NCI-H1417 (cell line): ENCODE measurements at places on chromosomes 1 and 21.

GRCh38 chr1:203673550-203674411 is 47.1 kb downstream of the ATP2B4 start:
- DNase-seq: no peak

GRCh38 chr21:38914528-38915293 is 109.0 kb downstream of the ETS2 start:
- DNase-seq: peak; percentile 69

GRCh38 chr21:33644383-33645074 is 2.2 kb downstream of the ITSN1 start:
- no peak for DNase-seq

GRCh38 chr1:234900595-234900994 is 228.0 kb downstream of the TOMM20 start:
- no peak for DNase-seq

DNA sequence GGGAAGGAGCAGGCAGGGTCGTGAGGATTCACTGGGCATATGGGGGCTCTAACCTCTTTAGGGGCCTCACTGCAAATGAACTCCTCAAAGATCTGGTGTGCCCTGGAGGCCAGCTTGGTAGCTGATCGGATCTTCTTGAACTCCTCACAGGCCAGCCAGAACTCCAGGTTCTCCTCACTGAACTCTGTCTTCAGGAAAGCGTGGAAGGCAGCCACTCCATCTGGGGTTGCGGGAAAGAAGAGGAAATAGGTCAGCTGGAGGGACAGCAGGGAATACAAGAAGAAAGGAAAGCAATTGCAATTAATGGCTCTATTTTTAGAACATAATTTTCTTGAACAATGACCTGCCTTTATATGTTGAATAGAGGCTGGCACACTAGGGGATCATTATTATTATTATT is 2.3 kb downstream of the RGS16 start:
- peak; percentile 69 for DNase-seq

GRCh38 chr1:160836981-160837557 is 25.6 kb downstream of the CD244 start:
- no peak for DNase-seq

- peak; percentile 78 for DNase-seq
Observed at GRCh38 chr1:212699104-212699624, 476 bp downstream of the BATF3 start.

- DNase-seq: no peak
Observed at GRCh38 chr1:207152792-207153468, 48.9 kb downstream of the C4BPA start.

- no peak for DNase-seq
Observed at GRCh38 chr1:243885806-243886205, 35.8 kb upstream of the AKT3 start.

DNA sequence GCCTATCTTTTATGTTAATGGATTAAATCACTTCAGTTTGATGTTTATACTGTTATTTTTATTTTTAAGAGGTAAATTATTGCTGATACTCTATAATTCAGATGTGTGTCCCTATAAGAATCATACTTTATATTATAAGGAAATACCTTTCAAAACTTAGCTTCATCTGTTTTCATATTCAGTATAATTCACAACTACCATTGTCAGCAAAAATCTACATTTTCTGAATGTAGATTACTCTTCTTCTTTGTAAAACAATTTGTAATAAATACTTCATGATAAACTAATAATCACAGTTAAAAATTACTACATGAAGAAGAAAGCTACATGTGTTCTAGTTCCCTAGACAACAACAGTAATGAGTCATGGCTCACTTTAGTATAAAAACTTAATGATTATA is 115.4 kb upstream of the SERTAD4 start:
- DNase-seq: no peak

DNA sequence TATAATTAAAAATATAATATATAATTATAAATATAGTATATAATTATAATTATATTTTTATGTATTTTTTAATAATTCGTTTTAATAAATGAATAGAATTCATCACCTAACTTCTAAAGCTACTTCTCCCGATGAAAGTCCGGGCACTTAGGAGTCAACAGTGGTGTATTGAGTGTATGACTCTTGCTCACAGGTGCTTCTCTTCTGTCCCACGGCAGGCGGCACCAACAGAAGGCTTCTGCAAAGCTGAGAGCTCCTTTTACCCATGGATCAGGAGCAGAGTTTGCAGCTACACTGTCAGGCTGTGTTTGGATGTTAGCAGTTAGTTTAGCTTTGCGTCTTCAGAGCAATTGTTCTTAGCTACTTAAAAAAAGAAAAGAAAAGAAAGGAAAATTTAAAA is 122.4 kb downstream of the LIPI start:
- peak; percentile 19 for DNase-seq

DNA sequence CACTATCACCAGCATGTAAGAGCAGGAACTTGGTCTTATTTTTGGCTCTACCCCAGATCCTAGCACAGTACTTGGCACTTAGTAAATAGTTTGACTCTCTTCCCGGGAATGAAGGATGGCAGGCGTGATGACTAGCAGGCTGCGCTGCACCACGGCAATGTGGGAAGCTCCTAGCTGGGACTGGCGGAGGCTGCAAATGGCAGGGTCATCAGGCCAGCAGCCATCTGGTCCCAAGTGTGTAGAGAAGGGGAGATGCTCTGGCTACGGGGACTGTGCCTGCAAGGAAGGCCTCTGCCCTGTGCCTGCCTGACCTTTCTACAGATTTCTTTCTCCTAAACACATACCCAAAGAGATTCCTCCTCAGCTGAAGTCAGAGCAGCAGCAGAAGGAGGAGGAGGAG is 95.0 kb downstream of the KCND3 start:
- DNase-seq: no peak

DNA sequence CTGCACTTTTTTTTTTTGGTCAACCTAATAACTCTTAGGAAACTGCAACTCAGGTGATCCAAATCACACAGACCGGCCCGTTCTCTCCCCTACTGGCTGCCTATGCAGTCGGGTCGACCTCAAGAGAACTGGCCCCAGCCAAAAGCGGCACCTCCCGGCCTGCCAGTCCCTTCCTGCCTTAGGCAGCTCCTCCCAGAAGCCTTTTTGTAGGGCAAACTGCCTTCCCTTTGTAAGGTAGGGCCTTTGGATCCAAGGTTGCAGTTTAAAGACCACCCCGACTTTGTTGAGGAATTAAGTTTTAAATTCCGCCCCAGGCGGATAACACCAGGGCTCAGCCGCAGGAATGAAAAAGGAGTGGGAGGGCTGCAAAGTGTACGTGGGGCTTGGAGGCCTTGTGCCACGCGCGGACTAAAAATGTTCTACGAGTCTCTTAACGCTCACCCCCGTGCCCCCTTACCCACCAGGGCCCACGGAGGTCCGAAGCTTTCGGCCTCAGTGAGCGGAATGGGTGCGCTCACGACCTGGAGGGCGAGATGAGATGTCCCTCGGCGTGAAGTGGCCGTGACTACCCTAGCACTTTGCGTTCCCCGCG is 642 bp upstream of the ST3GAL3 start:
- DNase-seq: peak; percentile 64

GRCh38 chr1:213586587-213586972 is 401.2 kb upstream of the PROX1 start:
- no peak for DNase-seq

DNA sequence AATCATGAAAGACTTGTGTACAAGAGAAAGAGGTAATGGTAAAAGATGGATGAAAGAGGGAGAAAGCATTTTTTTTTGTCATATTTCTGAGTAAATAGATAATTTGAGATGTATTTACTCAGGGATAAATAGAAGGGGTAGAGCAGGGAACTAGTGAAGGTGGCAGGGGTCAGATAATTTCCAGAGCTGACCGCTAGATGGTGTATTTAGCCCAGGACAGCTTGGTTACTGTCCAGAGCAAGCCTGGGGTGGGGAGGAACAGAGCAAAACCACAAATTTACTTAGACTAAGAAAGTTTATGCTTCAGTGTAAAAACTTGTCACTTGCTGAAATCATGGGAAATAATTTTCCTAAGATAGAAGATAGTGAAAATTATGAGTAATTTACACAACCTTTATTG is 91.5 kb downstream of the XCL2 start:
- no peak for DNase-seq

GRCh38 chr1:119878171-119878570 is 18.1 kb downstream of the ADAM30 start:
- no peak for DNase-seq

DNA sequence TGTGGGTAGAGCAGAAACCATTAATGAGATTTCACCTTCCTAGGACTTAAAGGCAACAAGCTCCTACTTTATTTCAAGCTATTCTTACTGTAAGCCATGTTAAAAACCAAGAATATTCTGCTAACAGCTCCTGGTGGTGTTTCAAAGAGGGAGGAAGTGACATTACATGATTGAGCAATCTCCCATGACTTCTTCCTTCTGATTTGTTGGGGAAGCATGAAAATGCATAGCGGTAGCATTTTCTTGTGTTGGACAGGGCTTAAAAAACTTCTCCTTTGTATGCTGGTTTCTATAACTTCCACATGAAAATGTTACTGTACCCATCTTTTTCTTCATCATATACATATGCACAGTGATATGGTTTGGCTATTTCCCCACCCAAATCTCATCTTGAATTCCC is 297.0 kb upstream of the SNX7 start:
- DNase-seq: no peak

DNA sequence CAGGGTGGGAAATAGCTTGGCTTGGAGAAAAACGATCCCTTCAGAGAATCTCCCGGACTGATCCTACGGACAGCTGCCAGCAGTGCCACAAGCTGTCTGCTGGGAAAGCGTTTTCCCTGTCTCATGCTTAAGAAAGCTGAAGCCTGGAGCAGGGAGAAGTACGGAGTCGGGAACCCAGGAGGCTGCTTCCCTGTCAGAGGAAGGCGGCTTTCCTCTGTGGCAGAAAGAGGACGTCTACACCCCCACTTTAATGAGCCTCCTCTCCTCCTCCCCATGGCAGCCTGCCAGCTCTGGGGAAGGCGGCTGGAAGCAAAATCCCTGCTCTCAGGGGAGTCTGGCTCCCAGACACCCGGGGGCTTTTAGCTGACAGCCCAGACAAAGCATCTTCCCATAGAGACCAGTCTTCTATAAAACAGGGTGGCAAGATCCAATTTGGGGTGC is 7.3 kb downstream of the KIF21B start:
- DNase-seq: peak; percentile 66

DNA sequence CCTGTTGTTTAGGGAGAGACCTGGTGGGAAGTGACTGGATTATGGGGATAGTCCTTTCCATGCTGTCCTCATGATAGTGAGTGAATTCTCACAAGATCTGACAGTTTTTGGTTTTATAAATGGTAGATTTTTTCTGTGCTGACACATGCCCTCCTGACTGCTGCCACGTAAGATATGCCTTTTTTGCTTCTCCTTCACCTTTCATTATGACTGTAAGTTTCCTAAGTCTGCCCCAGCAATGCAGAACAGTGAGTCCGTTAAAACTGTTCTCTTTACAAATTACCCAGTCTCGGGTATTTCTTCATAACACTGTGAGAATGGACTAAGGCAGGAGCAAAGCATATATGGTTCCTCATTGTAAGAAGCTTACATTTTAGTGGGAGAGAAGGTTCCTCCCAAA is 1727.2 kb downstream of the NCAM2 start:
- no peak for DNase-seq

- no peak for DNase-seq
Observed at GRCh38 chr1:41436281-41437010, 48.0 kb downstream of the EDN2 start.

GRCh38 chr21:45825219-45825618 is 156.4 kb upstream of the COL6A1 start:
- DNase-seq: no peak

DNA sequence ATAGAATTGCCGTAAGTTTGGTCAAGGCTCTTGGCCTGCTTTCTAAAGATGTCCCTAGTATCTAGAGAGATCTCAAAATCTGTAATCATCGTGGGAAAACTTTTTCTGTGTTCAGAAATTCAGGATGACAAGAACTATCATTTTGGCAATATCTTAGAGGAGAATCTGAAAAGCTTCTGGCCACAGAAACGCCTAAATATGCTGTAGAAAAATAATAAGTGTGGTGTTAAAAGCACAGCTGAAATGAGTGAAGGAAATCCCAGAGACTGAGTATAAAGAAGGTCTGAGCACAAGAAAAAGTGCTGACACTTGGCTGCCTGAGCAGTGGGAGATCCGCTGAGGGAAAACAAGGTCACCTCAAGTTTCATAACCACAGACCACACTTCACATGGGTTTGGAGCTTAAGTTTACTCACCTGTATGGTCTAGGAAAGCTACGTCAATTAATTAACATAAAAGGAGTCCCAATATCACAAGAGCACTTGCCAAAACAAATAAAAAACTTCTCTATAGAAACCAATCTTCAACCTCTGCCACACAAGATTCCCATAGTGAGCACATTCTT is 235.2 kb upstream of the IRF2BP2 start:
- DNase-seq: no peak

DNA sequence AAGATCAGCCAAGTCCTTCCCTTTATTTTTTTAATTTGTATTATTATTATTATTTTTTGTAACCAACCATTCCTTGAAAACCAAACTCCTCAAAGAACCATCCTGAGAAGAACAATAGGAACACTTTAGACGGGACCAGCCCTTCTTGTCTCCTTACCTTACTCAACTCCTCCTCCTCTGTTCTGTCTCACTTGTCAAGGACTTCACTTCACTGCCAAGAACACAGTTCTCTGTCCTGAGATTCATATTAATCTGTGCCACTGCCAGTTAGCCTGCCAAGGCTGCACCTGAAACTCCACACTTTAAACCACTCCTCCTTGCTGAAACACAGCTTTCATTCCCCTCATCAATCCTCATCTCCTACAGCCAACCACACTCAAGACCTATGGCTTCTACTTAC is 73.8 kb upstream of the ATP1A1 start:
- DNase-seq: no peak

DNA sequence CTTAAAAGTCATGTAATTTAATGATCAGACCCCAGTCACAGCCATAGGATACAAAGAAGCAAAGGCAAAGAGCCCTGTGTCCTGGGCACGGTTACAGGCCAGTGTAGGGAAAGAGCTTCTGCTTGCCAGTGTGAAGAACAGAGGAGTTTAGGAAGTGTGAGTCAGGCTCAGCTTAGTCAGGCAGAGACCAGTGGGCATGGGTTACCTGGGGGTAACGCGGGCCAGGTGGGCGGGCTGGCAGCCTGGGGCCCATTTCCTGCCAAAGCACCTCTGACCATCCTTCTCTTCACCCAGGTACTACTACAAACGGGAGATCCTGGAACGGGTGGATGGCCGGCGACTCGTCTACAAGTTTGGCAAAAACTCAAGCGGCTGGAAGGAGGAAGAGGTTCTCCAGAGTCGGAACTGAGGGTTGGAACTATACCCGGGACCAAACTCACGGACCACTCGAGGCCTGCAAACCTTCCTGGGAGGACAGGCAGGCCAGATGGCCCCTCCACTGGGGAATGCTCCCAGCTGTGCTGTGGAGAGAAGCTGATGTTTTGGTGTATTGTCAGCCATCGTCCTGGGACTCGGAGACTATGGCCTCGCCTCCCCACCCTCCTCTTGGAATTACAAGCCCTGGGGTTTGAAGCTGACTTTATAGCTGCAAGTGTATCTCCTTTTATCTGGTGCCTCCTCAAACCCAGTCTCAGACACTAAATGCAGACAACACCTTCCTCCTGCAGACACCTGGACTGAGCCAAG is 4.7 kb downstream of the ELF3 start:
- no peak for DNase-seq

- no peak for DNase-seq
Observed at GRCh38 chr21:39712273-39712672, 32.7 kb upstream of the IGSF5 start.
